ENCODE measurements at places on chromosomes 6 and 20.

DNA sequence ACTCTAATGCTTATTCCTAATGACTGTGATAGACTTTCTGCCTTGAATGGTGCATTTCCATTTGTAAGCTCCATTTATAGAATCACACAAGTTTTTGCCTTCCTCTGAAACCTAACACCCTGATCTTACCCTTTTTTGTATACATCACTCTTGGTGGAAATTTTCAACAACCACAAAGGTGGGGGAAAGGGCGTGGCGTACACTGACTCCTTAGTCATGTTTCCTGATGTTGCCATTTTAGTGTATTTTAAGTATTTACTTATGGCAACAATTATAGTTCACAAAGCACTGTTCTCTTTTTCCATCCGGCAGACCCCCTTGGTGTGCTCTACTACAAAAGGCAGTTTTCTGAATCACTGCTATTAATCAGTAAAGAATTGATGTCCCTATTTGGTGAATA, 92.0 kb downstream of the ATXN1 start:
- no peak for DNase-seq

DNA sequence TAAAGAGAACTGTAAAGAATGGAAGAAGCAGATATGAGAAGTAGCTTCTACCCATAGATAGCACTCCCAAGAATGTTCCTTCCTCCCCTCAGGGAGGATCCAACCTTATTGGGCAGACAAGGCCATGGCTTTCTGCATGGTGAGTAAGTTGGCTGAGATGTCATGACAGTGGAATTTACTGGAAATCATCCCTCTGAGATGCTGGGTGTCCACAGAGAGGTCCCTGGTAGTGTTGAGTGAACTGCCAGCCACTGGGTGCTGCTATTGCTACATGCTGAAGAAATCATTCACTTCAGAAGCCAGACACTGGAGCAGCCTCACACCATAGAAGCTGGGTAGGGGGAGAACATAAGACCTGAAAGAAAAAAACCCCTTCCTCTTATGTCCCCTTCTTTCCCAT, 46.4 kb upstream of the FERMT1 start:
- no peak for DNase-seq

DNA sequence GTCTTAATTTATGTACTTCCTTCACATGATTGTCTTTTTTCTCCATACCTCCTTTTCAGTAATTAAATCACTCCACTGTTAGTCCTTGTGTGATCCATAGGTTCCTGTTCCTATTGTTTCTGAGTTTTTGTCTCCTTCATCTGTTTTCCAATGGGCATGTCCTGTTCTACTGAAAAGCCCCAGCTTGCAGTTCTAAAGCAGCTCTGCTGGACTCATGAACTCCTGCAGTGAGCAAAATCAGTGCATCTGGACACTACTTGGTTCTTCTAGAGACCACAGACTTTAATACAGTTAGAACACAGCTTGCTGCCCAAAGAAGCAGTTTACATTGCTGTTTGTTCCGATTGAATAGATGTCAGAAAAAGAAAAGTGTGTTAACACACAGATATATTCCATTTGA, 593.3 kb upstream of the HS3ST5 start:
- DNase-seq = no peak

DNA sequence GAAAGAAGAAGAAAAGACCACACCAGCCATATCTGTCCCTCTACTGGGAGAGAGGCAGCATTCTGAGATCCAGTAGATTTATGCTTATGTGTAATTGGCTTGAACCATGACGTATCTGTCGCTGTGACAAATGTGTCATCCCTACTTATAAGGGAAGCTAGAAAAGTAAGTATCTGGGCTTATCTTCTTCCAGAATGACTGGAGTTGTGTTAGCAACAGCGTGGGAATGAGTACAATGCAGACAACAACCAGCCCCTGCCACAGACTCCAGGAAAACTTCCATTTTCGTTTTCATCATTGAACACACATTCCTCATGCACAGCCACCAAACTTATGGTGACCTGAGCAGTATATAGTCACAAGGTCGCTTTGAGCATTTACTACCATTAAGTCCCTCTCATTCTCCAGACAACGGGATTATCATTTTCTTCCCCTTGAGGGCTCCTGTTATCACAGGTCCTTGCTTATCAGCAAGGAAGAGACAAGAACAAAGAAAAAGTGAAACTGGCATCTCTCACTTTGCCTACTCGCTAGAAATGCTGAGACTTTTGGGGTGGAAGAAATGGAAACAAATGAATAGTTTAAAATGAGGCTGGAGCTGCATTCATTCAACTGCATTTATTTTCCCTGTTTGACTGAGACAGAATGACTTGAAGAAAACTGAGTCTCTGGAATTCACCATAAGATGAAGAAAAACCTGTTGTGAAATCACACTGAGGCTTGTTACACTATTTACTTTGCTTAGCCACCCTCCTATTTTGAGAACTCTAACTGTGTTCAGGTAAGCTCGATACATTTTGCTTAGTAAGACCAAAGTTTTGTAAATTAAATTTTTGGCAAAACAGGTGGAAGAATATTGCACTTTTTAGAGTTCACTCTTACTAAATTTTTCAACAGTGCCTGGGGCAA, 149.3 kb upstream of the FOXQ1 start:
- DNase-seq = no peak

DNA sequence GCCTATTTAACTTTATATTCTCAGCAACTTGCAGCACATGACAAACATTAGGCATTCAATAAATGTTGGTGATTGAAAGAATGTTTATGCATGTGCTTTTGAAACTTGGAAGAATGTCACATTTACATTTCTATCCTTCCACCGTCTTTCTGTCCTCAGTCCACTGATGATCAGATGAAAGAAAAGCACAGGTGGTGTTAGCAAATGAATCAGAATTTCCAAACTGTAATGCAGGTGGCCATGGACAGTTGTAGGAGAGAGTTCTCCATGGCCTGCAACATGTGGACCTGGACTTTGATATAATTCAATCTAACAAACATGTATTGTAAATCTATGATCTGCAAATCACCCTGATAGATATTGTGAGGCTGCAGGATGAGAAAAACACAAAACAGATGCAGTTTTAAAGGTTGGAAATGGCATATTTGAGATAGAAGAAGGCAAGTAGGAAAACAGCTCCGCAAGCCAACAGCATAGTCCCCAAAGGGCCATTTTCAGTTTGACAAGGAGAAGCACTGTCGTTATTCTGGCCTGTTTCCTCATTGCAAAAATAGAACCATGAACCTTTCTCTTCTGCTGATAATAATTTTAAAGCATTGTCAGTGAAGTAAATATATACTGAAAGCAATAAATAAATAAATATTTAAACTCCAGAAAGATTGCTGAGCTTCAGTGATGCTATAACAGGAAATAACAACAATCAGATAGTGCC, 119.4 kb downstream of the AIG1 start:
- DNase-seq = no peak

DNA sequence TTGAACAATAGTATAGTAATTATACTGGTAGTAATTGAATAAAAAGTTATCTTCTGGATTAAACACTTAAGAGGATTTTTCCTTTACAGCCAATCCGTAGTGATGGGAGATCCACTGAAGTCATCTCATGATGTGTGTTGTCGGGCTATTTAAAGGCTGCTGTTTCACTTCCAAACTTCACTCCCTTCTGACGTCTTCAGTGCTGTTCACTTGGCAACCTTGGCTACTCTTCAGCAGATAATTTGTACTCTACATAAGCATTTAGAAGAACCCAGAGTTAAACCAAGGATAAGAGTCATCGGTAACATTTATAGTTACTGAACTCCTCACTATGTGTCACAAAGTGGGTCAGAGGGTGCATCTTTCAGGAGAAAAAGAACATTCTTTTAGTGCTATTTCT, 179.1 kb upstream of the EYA4 start:
- DNase-seq = no peak

- no peak for DNase-seq
These were observed 25.2 kb downstream of the SNPH start for GRCh38 chr20:1291191-1291741.

DNA sequence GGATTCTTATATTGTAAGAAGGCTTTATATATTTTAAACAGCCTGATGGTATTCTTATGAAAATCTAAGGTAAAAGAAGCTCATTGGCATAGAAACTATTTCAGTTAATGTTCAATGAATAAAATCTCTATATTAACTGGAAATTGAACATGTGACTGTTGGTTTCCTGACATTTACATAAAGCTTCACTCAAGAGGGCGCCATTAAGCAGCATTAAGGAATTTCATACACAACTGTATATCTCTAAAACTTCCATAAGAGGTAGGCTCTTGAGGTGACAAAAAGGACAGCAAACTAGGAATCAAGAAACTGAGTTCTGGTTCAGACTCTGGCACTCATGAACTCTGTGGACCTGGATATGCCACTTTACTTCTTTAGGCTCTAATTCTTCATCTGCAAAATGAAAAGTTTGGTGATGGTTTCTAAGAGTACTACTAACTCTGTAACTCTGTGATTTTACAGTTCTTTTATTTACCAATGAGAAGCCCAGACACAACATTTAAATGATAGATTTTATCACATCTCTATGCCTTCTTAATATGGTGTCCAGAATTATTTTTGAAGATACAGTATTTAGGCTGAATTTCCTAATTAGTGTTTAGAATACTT, 147.5 kb downstream of the FLRT3 start:
- no peak for DNase-seq

DNA sequence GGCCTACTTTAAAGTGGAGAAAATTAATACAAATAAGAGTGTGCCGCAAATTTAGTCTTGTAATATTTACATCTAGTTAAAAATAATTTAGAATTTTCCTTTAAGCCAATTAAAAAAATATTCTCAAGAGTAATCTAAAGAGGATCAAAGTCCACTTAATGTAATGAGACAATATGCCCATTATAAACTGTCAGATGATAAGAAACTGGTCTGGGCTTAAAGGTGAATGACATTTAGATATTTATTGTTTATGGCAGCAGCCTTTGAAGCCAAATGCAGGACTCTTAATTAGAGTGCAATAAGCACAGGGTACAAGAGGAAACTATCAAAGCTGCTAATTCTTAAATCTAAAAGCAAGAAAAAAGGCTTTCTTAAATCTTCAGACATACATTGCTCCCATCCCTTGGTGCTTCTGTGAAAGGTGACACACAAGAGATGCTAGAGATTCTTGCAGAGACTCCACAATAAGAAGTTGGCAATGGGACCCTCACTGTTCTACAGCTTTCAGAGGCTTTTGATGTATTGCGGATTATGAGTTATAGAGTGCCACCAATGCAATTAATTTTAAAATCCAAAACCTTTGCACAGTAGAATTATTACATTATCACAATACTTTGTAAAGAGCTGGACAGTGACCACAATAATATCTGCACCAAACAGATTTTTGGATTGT, 116.1 kb downstream of the MAN1A1 start:
- no peak for DNase-seq

DNA sequence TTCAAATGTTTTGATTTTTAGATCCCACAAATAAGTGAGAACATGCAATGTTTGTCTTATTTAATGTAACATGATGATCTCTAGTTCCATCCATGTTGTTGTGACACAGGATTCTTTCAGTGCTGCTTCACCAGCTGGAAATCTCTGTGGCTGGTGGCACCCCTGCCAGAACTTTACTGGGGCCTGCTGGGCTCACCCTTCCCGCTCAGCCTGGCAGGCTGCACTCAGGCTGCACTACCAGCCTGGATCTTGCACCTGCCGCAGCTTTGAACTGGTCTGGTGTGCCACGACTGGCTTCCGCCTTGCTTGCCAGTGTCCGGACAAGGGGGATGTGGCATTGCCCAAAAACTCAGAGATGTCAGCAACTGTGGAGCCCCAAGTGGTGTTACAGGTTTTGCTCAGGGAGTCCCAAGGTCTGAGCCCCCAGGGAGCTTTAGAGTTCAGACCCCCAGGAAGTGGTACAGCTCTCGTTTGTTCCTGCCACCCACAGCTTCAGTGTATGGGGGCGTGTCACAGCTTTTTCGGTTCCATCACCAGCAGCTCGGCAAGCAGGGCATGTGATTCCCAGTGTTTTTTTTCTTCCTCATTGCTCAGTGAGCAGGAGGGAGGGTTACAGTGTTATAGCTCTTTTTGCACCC, 72.3 kb upstream of the SYNCRIP start:
- DNase-seq = no peak

DNA sequence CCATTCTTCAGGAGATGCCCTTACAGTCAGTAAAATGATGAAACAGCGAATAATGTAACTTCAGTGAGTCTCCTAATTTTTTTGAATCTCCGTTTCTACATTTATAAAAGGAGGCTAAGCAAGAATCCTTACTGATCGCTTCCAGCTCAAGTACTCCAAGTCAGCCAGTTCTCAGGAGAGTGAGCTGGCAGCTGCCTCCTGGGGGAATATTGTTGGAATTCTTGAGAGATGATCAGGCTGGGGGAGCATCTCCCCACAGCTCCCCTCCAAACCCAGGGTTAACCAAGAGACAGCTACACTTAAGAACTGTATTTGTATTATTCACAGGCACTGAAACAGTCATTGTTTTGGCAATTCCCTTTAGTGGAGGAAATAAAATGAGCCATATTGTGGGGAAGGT, 89.1 kb upstream of the PCSK2 start:
- DNase-seq = no peak

- DNase-seq = no peak
These were observed 43.7 kb upstream of the MAP7 start for GRCh38 chr6:136593748-136594490.

DNA sequence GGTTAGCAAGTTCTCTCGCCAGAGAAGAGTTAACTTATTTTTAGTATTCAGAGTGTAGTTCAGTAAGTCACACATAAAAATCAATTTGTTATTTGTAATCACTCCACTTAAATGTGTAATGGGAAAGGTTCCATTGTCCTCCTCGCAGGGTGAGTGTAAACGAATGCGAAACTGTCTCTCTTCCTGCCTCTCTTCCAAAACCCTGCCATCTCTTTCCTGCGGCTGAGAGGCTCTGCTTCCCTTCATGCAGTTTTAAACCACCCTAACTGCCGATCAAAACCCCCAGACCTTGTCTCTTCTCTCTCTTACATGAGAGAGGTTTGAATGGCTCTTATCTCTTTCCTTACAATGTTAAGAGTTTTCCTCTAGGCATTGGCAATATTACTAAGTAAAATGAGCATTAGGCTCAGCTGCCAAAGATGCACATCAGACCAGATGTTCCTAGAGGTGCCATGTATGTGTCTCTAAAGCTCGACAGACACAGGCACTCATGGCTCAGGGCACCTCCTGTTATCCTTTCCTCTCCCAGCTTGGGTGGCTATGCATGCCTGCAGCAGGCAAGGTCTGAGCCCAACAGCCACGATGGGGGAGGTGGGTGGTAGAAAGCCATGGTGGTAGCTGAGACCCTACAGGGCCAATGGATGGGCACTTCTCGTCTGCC, 91.2 kb downstream of the JARID2 start:
- no peak for DNase-seq

DNA sequence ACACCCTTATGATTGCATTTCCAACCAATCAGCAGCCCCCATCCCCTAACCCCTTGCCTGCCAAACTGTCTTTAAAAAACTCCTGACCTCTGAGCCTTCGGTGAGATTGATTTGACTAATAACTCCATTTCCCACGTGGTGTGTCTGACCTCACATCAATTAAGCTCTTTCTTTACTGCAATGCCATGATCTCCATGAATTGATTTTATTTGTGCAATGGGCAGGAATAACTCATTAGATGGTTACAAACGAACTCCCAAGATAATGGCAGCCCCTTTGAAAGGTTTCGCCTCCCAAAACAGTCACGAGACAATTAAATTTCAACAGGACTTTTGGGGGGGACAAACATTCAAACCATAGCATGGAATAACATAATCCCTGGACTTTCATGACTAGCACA, 161.2 kb downstream of the DOK5 start:
- DNase-seq = no peak
